ENCODE measurements at places on chromosomes 2 and 18. TPM values are rescaled to one million over a fixed set of nuclear protein-coding genes. Genes with fewer than 3 reads are reported as not detected.

DNA sequence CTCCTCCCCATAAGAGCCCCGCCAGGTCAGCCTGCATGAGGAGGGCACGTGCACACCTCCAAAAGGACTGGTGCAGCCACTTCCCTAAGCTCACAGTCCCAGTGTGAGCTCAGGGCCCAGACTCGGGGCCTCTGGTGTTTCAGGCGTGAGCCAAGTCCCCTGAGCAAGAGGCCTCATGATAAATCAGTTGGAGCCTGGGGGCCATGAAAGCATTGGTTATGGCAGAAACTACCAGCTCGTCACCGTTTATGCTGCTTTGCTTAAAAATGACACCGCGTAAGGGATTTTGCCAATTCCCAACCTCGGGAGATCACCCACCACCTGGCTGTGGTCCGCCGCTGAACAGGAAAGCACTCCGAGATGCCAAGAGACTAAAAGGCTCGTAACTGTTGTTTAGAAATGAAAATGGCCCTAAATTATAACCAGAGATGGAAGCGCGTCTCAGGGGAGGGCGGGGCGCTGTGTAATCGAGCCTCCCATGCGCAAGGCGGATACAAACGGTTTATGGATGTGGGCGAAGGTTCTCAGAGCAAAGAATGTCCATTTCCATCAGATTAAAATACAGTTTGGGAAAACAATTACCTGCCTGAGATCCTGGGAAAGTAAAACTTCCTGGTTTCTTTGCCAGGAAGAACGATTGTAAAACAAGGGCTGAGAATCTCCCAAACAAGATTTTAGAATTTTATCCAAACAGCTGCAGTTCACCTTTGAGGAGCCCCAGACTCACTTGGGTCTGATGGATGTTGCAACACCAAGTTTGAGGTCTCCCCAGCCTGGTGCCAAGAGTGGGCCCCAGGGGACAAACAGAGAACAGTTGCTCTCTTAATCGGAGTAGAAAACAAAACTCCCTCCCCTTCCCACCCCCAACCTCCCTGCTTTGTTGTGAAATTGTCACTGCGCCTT, 141.4 kb downstream of the BCL2 start:
- DNase-seq = no peak

DNAJC5G gene
- 0.44 TPM for total RNA-seq

GRCh38 chr2:95238131-95238530, 30.8 kb downstream of the ZNF892 start:
- no peak for DNase-seq

DNA sequence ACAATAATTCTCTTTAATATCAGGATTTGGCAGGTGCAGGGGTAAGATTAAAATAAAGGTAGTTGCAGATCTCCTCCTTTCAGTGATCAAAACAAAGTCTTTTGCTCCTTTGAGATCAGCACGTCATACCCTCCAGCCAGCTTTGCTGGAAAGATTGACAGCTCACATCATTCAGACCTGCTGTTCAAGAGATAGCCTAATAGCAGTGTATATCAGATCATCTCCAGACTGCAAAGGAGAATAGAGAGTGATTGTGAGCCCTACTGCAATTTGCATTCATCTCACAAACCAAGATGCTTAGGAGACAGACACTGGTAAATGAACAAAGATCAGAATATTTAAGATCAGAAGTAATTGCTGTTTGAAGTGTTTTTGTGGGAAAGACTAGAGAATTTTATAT, 135.8 kb upstream of the DSEL start:
- no peak for DNase-seq
